ENCODE measurements at places on chromosomes 16 and 17.

GRCh38 chr17:39867084-39867879, 720 bp upstream of the ZPBP2 start:
- no peak for DNase-seq

DNA sequence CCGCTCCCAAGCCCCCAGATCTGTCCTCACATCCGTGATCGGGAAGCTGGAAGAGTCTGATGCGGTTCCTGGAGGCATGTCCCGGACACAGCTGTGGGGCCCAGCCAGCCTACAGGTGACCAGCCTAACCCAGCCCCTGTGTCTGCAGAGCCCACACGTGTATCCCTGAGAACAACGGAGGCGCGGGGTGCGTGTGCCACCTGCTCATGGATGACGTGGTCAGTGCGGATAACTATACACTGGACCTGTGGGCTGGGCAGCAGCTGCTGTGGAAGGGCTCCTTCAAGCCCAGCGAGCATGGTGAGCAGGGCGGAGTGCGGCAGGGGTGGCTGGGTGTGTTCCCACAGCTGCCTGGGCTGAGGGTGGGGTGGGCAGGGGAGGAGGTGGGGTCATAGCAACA, 30.9 kb downstream of the IL4R start:
- no peak for DNase-seq

DNA sequence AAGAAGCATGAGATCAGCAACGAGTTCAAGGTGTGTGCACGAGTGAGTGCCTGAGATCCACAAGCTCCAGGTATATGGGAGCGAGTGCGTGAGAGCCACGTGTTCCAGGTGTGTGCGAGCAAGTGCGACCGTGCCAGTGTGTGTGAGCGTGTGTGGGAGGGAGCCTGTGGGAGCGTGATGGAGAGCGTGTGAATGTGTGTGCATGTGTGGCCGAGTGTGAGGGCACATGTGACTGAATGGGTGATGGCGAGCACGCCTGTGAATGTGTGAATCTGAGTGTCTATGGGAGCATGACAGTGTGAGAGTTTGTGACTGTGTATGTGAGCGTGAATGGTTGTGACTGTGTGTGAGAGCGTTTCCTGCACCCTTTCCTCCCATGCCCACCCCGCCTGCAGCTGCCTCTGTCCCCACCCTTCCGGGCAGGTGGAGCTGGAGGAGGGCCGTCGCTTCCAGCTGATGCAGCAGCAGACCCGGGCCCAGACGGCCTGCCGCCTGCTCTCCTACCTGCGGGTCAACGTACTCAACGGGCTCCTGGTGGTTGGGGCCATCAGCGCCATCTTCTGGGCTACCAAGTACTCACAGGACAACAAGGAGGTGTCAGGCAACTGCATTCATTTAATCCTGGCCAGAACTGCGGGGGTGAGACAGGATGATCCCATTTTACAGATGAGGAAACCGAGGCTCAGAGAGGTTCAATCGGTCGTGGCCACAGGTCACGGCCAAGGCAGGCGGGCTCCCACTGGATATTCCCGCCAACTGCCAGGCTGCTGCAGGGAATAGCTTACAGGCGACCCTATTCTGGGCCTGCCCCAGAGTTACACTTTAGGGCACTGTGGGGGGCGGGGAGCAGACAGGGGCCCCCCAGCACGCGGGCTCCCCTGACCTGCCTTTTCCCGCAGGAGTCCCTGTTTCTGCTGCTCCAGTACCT, 3.7 kb downstream of the TMC8 start:
- DNase-seq = peak; percentile 71

DNA sequence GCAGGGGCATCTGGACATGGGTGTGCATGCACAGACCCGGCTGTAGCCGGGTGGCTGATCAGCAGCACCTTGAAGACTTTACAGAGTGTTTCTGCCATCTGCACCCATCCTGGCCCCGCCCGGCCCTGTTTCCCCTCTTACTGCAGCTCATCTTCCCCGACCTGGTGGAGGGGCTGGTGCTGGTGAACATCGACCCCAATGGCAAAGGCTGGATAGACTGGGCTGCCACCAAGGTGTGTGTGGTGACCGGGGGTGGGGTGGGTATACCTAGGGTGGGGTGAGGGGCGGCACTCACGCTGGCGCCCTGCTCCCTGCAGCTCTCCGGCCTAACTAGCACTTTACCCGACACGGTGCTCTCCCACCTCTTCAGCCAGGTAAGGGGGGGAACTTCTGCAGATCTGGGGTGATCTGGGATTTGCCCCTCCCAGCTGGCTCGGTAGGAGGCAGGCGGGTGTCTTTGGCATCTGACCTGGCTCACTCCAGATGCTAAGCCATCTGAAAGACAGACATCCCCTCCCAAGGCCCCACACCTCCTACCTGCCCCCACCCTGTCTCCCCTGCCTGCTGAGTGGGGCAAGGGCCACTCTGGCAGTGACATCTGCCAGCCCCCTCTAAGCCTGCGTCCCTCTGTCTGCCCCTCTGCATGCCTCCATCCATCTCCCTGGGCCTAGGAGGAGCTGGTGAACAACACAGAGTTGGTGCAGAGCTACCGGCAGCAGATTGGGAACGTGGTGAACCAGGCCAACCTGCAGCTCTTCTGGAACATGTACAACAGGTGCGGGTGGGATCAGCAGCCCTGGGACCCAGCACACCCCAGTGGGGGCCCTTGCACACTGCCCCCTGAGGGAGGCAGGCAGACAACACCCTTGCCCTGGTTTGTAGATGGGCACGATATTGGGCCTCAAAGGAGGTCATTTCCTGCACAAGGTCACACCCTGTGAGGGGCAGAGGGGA, 6.6 kb downstream of the NDRG4 start:
- no peak for DNase-seq

DNA sequence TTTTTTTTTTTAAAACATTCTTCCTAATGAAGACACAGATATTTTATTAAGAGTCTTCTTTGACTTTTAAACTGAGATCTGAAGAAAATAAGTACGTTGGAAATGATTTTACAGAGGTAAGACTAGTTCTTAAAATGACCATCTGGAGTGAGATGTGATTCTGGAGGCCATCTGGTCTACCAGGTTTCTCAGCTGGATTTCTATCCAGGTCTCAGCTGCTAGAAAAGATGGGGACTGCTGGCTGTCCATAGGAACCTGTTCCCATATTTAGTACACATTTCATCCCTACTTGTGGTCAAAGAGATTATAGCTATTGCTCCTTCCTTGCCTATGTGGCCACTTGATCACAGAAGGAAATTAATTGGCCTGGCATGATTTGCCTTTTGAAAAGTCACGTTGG, 12.2 kb downstream of the PMFBP1 start:
- DNase-seq = no peak

DNA sequence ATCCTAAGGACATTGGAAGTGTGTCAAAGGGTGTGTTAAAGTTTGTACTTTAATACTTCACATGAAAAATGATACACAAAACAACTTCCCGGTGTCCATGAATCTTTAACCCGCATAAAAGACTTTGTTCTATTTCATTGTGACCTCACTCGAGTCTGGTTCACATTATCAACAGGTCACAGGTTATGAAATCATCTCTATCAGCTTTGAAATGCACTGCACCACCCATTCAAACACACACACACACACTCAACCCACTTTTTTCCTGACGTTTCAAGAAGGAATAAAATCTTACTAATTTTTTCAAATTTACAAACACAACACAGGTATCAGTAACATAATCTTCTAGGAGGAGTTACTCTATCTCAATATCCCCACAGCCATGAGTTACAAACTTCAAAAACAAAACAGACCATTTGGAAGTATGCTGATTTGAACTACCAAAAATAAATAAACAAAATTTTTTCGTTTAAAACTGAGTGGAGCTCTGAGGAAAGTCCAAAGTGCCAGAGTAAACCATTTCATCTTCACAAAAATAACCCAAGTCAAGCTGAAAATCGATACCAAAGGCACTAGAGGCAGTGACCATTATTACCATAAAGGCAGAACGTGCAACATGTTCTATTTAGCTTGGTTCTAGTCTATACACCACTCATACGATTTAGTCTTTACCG, 2.7 kb downstream of the ACOX1 start:
- DNase-seq = no peak

- no peak for DNase-seq
Measured at GRCh38 chr17:48228720-48229119, 121.2 kb downstream of the SNX11 start.

- no peak for DNase-seq
Measured at GRCh38 chr17:48928876-48929811, 15.5 kb downstream of the SNF8 start.

DNA sequence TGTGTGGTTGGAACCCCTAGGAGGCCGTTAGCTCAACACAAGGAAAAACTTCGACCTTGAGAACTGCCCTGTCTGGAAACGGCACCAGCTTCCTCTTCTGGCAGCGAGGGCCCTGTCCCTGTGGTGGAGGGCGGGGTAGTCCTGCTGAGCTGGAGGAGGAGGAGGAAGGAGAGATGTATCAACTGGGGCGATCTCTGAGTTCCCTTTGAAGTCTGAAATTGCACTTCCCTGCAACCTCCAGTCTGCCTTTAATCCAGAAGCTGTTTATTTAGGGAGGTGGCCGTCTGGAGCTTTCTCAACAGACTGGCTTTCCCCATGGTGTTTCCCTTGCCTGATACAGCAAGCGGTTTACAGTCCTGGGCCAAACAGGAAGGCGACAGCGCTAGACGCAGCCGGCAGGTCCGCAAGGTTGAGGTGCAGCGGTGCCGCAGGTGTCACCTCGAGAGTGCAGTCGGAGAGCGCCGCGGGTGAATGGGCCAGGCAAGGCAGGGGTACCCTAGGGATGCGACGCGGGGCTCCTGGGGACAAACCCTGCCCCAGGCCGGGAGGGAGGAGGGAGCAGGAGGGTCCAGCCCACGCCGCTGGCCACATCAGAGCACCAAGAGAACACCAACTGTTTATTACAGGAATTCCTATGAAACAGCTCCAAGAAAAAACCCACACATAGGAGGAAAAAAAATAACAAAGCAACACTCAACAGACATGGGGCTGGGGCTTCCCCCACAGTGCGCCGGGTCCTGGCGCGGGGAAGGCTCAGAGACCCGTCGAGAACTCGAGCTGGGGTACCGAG, 11.4 kb upstream of the MRPS23 start:
- DNase-seq = no peak

- DNase-seq = no peak
Measured at GRCh38 chr17:45221081-45222013, at the start of gene FMNL1. Gene FMNL1 (plus strand): TSS chr17:45221885. CDS start chr17:45222125, 240 bp downstream.

Measured in NT2/D1 (cell line).